ENCODE measurements at places on chromosomes 7 and 10.
A peak's percentile ranks its signal among the peaks of the same experiment; 100 is the strongest.

DNA sequence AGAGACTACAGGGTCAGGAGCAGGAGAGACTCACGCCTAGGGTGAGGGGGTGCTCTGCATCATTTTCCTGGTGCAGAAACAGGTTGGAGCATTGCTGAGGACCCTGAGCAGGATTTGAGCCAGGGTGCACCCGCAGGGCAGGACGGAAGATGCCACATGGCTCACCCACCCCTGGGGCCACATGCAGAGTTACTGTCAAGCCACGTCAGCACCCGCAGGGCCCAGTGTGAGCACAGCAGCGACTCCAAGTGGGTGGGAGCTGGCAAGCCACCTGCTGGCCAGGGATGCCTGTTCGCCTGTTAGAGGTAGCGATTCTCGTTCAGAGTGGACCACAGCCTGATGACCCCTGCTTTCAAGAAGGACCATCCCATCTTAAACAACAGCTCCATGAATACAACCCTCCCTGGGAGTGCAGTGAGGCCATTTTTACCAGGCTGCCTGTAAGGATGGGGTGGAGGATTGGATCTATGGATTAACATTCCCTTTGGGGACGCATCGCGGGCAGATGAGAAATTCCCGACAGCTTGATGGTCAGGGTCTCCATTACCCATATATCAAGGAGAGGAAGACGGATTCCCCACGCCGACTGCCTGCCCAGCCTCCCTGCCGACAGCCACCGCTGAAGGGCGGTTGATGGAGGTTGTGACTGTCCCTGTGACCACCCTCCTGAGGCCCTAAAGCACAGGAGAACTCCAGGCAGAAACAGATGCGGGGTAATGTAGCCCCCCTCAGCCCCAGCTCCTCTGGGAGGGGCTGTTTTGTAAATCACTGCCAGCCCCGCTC lies 101.1 kb upstream of the RET start:
- no peak for DNase-seq

DNA sequence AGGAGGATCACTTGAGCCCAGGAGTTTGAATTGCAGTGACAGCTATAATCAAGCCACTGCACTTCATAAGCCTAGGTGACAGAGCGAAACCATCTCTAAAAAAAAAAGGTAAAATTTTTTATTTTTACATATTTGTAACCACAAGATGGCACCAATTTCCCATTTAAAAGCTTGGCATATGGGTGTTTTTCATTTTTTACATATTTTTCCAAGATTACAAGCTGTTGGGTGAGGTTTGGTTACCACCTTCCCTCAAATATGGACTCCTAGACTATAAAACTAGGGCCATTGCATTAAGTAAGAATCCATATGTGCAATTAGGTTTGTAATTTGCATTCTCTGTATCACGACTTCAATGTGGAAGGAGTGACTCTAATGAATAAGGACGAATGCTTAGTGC lies 129.3 kb upstream of the ACBD5 start:
- no peak for DNase-seq

DNA sequence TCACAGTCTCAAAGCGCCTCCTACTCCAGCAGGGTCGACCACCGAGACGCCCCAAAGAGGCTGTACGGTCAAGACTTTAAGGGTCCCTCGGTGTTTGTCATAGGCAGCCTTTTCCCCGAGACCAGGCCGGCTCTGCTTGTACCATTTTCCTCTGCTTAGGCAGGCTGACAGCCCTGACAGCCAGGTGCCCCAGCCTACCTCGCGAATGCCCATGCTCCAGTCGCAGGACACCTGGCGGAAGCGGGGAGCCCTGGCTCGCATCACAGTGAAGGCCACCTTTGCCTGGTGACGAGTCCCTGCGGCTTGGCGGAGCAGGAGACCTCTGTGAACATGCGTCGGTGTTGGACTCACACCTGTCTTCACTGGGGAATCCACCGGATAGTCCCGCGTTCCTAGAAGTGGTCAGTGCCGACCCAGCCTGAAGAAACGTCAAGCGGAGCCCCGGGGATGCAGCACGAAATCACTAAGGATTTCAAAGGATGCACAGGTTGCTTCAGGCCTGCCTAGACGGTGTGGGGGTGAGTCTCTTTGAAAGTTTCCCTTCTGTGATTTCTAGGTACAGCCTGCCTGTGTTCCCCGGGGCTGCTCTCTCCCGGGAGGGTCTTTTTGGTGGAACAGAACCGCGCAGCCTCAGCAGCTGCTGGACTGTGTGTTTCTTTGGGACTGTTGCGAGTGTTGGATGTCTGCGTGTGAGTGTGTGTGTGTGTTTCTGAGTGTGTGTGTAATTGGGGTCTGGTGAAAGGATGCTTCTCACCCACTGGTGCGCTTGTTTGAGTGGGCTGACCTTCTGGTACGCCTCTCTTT lies 30.5 kb upstream of the ZNF273 start:
- no peak for DNase-seq

DNA sequence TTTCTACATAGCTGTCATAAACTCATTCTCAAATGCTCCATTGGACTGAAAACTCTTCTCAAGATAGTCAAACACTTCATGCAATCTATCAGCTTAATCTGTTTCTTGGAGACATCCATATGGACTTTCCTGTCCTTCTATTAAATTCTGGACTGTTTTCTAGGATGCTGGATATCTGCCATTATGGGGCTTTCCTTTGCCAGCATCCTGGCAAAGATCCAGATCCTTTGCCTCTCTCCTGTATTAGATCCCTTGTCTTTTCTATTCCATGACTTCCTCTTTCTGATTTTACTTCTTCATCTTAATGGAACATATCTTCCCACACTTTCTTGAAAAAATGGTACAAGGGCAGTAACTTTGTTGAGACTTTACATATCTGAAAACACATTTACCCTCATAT lies 35.9 kb upstream of the SKAP2 start:
- DNase-seq, result no peak

- peak; percentile 79 for DNase-seq
Observed at GRCh38 chr10:8054494-8055407, at the start of gene GATA3. GATA3 (plus strand) TSS chr10:8054688; CDS start chr10:8055656, 968 bp downstream.

DNA sequence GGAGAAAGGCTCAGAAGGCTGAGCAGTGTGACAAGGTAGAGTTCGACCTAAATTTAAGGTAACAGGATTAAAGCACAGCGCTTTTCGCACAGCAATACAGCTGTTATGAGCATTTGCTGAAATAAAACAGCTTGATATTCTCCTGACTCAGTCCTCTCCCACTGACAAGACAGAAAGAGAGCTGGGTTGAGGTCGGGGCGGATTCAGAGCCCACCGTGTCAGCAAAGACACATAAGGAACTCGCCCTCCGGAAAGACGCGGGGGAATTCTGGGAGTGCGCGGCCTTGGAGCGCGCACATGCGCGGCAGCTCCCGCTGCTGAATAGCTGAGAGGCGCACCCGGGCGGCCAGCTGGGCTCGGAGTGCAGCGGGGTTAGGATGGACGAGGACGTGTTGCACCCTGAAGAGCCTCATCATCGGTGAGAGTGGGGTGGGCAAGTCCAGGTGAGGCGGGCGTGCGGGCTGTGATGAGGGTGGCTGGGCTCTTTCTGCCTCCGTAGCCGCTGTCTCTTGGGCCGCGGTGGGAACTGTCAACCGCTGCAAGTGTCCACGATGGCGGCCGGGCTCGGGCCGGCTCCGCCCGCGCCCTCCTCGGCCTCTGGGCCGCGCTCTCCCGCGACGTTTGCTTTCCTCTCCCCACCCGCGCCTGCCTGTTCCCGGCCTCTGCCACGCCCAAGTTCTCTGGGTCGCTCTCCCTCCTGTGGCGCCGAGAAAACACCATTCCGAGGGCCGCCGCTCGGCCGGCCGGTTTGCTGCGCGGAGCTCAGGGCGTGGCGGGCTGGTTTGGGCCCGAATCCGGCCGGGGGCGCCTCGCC lies 120.6 kb downstream of the LYZL1 start:
- DNase-seq, result no peak

DNA sequence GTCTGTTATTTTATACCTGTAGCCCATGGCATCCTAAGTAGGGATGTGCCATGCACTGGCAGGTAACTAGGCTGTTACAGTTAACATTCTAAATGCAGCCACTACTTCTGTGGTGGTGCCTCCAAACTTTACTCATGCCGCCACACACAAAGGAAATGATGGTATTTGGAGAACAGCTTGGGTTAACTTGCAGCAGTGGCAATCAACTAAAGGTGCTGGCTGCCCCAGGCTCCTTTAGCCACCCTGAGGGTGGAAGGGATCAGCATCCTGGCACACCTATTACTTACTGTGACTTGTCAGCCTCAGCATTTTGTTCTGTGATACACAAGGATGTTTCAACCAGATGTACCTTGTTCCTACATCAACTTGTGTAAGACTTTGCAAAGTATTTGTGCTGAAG lies 221.8 kb upstream of the PPP1R3A start:
- no peak for DNase-seq

DNA sequence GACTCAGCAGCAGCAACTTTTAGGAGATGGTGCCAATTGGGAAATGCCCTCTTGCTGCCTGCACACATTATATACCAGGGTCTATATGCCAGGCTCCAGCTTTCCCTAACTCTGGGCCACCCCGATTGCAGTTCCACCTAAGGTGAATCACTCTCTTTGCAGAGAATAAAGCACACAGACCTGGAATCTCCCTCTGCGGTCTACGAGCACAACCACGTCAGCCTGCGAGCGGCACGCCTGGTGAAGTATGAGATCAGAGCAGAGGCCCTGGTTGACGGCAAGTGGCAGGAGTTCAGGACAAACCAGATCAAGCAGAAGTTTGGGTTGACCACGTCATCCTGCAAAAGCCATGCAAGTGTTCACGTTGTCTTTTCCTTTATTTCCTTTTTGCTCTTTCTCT lies 38.2 kb upstream of the PLEKHA1 start:
- DNase-seq, result no peak

DNA sequence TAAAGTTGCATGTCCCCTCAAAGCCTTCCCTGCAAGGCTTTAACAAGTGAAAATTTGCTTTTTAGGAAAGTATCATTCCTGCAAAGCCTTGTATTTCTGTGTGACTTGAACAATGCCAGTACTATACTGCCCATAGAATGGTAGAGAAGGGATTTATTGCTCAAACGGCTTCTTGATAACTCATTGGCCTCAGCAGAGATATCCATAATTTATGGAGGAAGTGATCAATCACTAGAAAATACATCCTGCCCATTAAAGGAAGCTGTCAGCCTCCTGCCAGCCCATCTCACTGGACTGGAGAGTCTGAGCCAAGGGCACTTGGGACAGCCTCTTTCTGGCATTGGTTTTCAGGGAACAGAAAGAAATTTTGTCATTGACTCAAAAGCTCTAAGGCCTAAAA lies 152.6 kb downstream of the XPNPEP1 start:
- DNase-seq, result no peak

- DNase-seq, result no peak
Observed at GRCh38 chr7:117248829-117249228, 74.0 kb downstream of the WNT2 start.

GRCh38 chr7:29878081-29878688 lies 71.9 kb downstream of the WIPF3 start:
- DNase-seq, result no peak

GRCh38 chr10:94785211-94785610 lies 22.7 kb downstream of the CYP2C19 start:
- no peak for DNase-seq

DNA sequence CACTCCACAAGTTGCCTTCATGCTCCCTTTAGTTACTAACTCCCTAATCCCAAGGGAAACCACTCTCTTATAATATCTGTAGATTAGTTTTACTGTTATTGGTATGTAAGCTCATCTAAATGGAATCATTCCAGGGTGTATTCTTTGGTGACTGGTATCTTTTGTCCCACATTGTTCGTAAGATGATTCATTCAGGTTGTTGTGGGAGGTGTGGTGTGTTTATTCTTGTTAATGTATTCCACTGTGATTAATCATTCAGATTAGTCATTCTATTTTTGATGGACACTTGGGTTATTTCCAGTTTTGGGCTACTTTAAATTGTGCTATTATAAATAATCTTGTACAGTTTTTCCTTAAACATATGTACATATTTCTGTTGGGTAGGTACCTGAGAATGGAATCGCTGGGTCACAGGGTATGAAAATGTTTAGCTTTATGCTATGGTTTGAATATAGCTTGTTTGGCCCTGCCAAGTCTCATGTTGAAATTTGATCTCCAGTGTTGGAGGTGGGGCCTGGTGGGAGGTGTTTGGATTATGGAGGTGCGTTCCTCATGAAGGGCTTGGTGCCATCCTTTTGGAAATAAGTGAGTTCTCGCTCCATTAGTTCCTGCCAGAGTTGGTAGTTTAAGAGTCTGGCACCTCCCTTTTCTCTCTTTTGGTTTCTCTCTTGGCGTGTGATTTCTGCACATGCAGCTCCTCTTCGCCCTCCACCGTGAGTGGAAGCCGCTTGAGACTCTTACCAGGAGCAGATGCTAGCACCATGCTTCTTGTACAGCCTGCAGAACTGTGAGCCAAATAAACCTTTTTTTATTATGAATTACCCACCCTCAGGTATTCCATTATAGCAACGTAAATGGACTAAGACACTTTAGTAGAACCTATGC lies 13.8 kb downstream of the BTRC start:
- no peak for DNase-seq

- DNase-seq, result no peak
Observed at GRCh38 chr7:90857603-90858002, 261.5 kb downstream of the CDK14 start.

GRCh38 chr10:98000346-98000745 lies 30.1 kb downstream of the CRTAC1 start:
- no peak for DNase-seq

GRCh38 chr10:110504111-110504735 lies 6.5 kb downstream of the DUSP5 start:
- DNase-seq, result no peak

DNA sequence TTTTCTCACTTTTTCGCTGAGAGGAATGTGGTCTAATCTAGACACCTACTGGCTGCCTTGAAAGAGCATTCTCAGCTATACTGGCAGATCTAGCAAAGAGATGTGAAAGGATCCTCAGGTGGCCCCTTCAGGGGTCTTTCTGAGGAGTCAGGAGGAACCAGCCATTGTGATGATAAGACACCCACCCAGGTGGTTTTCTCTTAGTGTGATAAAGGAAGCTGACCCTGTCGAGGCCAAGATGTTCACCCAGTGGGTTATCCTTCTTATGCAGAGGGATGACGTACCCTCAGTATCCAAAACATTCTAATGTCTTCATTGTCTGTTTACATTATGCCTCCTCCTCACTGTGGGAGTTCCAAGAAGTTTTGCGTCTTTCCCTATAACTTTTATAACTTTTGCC lies 98.3 kb upstream of the LRGUK start:
- no peak for DNase-seq

DNA sequence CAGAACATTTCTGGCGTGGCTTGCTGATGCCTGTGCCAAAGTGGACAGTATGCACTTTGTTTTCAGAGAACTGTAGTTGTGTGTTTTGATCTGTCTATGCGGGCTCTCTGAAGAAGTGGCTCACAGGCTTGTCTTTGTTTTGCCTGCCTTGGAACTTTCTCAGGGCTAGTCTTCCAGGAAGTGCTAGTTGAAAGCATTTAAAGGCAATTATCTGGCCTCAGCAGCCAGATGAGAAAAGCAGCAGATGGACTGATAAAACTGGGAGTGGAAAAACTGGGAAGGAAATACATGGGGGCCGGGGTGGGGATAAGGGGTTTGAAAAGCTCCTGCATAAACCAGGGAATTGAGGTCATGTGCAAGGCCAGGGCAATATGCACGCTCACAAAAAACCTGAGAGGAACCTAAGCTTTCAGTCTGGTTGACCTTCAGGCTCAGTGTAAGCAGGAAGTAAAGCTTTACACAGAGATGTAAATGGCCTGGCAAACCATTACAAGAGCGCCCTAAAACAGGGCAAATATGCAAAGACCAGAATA lies 94.5 kb downstream of the ZNF33B start:
- no peak for DNase-seq
